Thoracic aorta (tissue), 2 donors: ENCODE measurements at places on chromosomes 1 and 21.
A peak's percentile ranks its signal among the peaks of the same experiment; 100 is the strongest.

GRCh38 chr1:201226859-201227488, 36.4 kb downstream of the IGFN1 start:
- DNase-seq: no peak

DNA sequence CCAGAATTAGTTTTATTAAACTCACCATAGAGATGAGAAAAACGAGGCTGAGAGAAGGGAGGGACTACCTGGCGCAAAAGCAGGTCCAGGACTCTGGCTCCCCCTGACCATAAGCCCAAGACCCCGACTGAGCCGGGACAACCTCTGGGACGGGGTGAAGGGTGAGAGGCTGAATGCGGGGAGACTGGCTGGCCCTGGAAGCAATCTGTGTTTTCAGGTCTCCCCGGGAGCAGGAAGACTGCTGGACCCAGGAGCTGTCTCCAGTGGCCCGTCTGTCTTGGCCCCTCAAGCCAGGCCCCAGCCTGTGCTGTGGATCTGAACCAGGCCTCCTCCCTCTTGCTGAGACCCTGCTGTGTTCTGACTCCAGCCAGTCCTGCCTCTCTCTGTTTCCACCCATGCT, 240.8 kb downstream of the TRABD2B start:
- DNase-seq: no peak

DNA sequence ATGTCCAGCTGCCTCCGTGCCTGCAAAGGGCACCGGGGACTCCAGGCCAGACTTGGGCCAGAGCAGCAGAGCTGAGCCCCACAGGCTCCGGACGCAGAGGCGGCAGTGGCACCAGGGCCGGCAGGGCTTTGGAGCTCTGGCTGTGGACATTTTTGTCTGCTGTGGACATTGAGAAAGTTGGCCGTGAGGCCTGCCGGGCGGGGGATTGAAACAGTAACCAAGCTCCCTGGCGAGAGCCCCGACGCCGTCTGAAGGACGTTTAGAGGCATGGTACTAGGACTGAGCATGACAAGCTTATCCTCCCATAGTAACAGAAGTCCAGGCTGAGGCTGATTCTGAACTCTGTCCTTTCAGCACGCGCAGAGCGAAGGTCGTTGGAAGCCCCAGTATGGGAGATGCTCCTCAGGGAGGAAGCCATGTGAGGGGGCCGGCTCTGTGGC, 323.8 kb downstream of the AMY1C start:
- no peak for DNase-seq

GRCh38 chr1:216830424-216831210, 107.4 kb upstream of the ESRRG start:
- no peak for DNase-seq

DNA sequence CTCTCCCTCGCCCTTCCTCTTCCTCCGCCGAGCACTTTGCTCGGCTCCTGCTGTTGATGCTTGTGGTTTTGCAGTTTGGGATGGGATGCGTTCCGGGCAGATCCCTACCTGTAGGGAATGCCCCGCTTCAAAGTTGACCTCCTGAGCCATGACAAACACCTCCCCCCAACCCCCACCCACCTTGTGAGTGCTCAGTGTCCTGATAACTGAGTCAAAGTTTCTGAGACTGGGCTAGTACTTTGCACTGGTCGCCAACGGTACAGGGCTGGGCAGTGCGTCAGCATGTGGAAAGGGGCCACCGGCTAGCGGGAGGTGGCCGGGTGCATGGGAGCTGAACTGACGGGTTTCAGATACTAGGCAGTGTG, 771 bp downstream of the RABGAP1L start:
- DNase-seq: peak; percentile 28

DNA sequence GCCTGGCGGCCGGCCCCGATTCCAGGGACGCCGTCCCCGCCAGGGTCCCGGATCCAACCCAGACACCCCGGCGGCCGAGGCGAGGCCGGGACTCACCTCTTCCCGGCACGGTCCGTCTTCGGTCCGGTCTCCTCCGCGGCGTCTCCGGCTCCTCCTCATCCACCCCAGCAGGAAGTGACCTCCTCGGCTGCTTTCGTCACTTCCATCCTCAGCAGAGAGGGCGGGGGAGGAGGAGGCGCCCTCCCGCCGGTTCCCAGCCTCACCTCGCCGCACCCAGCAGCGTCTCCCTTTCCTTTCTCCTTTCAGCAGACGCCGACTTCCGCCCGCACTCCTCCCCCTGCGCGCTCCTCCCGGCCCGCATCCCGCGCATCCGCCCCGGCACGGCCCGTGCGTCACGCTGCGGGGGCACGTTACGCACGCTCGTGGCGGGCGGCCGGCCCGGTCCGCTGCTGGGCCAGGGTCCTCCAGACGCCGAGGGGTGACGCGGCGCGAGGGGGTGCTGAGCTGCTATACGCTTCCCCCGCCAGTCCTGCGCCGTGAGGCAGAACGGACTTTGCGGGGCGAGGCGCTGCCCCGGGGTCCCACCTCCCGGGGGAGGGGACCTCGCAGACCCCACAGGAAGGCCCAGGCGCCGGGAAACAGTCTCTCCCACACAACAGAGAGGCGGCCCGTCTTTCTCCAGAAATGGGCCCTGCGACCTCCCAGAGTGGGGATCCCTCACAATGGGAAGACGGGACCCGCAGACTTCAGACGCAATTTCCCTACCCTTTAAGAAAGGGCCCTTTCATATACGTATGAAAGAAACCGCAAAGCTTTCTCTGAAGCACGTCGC, at the start of gene ETV3:
TSS of gene ETV3 (minus strand) at position 176 of the 832 bp plus-strand sequence. CDS start 2,043 bp downstream, outside the sequence.
- peak; percentile 72 for DNase-seq

DNA sequence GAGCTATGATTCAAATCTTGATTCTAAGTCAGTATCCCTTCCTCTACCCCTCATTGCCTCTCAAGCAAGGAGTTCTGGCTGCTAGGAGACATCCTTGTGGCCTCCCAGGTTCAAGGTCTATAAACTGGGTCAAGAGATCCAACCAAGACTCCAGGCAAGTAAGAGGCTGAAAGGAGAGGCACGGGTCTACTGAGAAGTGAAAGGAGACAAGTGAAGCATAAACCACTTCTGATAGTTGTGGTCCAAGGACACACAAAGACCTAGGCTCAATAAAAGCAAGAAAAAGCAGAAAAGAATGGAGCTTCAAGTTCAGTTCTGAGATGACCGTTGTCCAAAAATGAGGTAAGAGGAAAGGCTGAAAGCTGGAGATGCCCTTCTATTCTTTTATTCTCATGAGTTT, 17.8 kb upstream of the PPP2R5A start:
- no peak for DNase-seq

DNA sequence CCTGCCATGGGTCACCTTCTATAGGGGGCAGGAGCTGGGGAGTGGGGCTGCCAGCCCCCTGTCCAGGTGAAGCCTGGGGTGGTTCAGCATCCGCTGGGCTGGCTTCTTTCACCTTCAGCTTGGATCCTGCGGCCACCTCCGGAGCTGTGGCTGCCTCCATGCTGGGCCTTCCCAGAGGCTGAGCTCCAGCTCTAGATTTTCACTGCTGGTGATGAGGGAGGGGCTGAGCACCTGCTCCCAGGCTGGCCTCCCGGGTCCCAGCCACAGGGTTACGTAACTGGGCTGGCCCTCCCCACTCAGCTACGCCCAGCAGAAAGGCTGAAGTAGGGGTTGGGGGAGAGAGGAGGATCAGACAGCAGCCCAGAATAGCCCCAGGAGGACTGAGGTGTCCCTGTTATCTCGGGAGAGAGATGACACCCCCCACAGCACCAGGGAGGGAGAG, at the start of gene MYBPHL:
TSS of gene MYBPHL (minus strand) at position 180 of the 442 bp plus-strand sequence. CDS start at position 160, 20 bp downstream.
- DNase-seq: no peak

- DNase-seq: no peak
These were observed 31.2 kb upstream of the MORC3 start for GRCh38 chr21:36288651-36289243.

DNA sequence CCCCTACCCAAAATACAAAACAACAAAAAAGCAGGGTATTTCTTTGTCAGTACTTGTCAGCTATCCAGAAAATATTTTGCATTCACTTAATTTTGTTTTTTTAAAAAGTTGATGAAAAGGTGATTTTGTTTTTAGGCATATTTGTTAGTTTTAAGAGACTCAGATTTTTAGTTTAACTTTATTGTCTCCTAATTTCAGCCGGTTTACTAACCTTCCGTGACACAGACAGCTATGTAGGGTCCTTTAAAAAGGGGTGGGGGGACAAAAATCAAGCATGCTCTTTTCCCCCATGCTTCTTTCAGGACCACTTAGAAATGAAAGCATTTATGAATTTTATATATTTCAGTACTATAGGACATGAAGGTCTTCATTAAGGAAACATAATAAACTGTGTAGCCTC, 1.6 kb downstream of the PBX1 start:
- no peak for DNase-seq

DNA sequence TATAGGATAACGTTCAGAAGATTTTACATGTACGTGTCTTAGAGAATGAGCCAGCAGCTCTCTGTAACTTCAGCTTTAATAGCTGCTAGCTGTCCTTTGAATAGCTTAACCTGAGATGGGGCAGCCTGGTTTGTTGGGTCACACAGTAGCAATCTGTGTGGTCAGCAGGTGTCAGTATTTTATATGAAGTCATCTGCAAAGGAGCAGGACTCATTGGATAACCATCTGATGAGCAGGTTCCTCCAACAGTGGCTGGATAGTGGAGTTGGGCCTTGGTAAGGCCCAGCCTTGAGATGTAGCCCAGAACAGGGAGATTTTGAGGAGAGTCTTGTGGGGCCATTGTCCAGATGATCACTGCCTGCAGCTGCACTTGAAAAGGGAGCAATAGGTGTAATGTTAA, 6.4 kb downstream of the GSTM5 start:
- no peak for DNase-seq

- DNase-seq: no peak
These were observed at the start of gene AGRN for GRCh38 chr1:1020000-1020404. Gene AGRN (plus strand): TSS chr1:1020120. CDS start chr1:1020173, 53 bp downstream.

- no peak for DNase-seq
These were observed 118.2 kb upstream of the ZNF678 start for GRCh38 chr1:227445092-227445674.

GRCh38 chr1:221794935-221795334, 53.0 kb upstream of the DUSP10 start:
- DNase-seq: no peak

DNA sequence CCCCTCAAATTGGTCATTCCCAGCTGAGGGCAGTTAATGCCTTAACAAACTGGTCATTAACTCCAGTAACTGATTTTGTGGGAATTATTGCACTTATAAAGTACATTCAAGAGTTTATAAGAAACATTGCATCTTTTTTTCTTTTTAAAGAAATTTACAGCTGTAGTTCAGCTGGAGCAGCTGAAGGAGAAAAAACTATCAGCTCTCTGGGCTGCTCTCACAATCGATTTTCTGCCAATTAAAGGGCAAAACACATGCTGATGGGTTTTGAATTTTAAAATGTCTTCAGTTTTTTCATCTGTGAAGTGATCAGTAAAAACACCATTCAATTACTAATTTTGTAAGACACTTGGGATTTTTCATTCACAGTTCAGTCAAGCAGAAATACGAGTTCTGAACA, 74.7 kb downstream of the KIFAP3 start:
- DNase-seq: no peak
